Osteocyte (in vitro differentiated cells): ENCODE measurements at places on chromosomes 3 and 15.
A peak's percentile ranks its signal among the peaks of the same experiment; 100 is the strongest.

- H3K27ac ChIP-seq, result no peak overlapping the region
- H3K4me3 ChIP-seq, result no peak overlapping the region
- peaks cover 10% of the 10 kb centered on the region for H3K4me1 ChIP-seq
- DNase-seq, result no peak
- H3K36me3 ChIP-seq, result peaks cover 55% of the 10 kb centered on the region
Measured at GRCh38 chr15:77474310-77474988, 53.8 kb downstream of the HMG20A start.

DNA sequence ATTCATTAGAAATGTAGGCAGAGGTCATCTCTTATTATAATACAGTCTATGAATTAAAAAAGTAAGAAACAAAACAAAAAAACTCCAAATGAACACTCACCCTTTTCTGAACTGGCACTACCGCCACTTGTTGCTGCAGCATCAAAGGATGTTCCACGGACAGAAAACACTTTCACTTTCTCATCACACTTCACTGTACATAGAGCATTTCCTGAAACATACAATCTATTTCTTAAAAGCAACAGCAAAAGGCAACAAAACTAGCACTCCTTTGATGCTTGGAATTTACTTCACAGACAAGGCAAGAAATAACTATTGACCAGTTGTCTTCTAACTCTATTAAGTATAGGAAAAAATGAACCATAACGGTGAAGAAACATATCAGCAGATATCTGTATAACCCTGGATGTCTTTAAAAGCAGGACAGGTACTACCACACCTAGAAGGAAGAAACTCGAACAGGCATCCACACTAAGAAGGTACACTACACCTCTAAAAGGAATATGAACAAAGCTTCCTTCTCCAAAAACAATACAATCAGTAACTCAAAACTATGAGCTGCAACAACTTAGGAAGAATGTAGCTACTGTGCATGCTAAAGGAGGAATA is 24.9 kb downstream of the ETFA start:
- no peaks in the 10 kb centered on the region for H3K27me3 ChIP-seq
- H3K4me3 ChIP-seq, result peak overlapping the region; percentile 24
- no peak overlapping the region for H3K27ac ChIP-seq
- H3K4me1 ChIP-seq, result peaks cover 2% of the 10 kb centered on the region

DNA sequence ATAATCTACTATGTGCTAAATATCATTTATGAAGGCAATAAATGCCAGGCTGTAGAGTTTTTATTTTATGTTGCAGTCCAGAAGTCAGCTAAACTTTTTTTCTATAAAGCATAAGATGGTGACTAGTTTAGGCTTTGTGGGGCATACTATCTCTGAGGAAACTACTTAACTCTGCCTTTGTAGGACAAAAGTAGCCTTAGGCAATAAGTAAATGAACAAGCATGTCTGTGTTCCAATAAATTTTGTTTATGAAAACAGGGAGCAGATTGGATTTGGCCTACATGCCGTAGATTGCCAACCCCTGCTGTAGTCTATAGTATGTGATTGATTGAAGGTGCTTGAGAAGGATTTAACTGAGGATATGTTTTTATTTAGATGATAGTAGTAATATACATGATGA is 502.5 kb upstream of the NAALADL2 start:
- H3K27me3 ChIP-seq, result no peaks in the 10 kb centered on the region
- H3K4me3 ChIP-seq, result no peak overlapping the region
- no peak for DNase-seq
- peaks cover 6% of the 10 kb centered on the region for H3K4me1 ChIP-seq

DNA sequence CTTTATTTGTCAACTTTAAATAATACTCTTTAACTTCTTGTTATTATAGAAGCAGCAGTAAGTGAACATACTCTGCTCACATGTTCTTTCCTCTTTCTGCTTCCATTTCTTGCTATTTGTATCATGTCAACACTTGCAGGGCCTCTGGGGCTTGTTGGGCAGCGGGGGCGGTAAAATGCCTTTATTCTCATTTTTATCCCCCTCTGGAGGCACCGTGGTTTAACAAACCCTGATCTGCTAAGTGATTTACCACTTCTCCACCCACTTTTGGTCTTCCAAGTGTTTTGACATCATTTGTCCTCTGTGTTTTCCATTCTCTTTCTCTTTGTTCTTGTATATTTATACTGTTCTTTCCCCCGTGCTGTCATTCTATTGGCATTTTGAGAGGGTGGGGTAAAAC is 33.9 kb downstream of the SCN10A start:
- no peaks in the 10 kb centered on the region for H3K4me1 ChIP-seq
- no peak overlapping the region for H3K4me3 ChIP-seq
- no peak for DNase-seq
- peaks cover 4% of the 10 kb centered on the region for H3K27me3 ChIP-seq
- H3K27ac ChIP-seq, result no peak overlapping the region
- no peaks in the 10 kb centered on the region for H3K36me3 ChIP-seq

- H3K27me3 ChIP-seq, result peaks cover 19% of the 10 kb centered on the region
- no peaks in the 10 kb centered on the region for H3K4me1 ChIP-seq
- DNase-seq, result peak; percentile 67
- H3K36me3 ChIP-seq, result no peaks in the 10 kb centered on the region
- no peak overlapping the region for H3K4me3 ChIP-seq
Measured at GRCh38 chr15:101520395-101520794, 30.9 kb upstream of the PCSK6 start.

DNA sequence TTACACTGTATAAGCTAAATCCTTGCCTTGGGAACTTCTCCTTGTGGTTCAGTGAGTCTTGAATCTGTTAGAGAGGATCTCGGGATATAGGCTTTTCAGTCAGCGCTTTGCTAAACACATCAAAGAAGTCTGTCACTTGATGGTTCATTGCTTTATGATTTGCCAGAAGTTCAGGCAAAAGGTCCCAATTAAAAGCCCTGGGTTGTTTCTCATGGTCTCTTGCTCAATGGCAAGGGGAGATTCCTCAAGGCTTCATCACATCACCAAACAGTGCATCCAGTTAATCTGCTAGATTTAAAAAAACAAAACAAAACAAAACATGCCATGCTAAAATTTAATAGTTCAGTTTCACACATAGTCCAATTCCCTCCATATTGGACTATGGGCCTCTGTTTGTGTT is 114.8 kb downstream of the FILIP1L start:
- no peak for DNase-seq
- no peaks in the 10 kb centered on the region for H3K27me3 ChIP-seq
- no peak overlapping the region for H3K4me3 ChIP-seq
- H3K36me3 ChIP-seq, result peaks cover 5% of the 10 kb centered on the region
- H3K4me1 ChIP-seq, result peaks cover 4% of the 10 kb centered on the region

GRCh38 chr3:74850381-74850780 is 235.9 kb upstream of the CNTN3 start:
- no peaks in the 10 kb centered on the region for H3K4me1 ChIP-seq
- H3K27me3 ChIP-seq, result no peaks in the 10 kb centered on the region
- no peak overlapping the region for H3K27ac ChIP-seq
- no peaks in the 10 kb centered on the region for H3K36me3 ChIP-seq
